CD4-positive, alpha-beta T cell (primary cell): ENCODE measurements at places on chromosomes 6 and 20. TPM values are rescaled to one million over a fixed set of nuclear protein-coding genes. Genes with fewer than 3 reads are reported as not detected.

RREB1 gene
- 60.0 TPM for total RNA-seq

DNA sequence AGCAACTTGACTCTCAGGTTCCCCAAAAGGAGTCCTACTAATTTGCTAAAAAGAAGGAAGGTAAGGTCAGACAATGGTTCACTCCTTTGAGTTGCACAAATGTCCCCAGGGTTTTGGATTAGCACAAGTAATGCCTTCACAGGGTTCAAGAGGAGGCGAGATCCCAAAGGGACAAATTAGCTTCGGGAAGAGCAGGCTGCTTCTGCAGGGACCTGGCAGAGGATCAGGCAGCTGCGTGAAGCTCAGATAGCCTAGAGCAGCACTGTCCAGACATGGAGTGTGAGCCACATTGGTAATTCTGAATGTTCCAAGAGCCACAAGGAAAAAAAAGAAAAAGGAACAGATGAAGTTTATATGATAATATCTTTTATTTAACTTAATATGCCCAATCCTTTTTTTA is 115.4 kb downstream of the CFAP61 start:
- no peak for DNase-seq

DNA sequence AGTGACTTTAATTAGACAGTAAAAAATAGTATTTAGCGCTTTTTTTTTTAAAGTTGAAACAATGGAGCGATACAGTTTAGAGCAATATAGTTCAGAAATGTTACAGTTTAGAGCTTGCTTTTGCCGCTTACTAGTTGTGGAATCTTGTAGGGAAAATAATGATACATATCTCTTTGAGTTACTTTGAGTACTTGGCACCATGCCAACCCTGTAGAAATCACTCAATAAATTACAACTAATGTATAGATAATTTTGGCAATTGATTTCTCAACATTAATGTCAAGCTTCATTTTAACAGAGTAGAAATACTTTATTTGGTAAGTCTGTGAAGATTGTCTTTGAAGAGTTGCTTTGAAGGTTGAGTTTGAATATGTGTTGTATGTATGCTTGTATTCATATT is 27.4 kb downstream of the CDC40 start:
- DNase-seq: no peak

GLP1R gene
- not detected for total RNA-seq

DNA sequence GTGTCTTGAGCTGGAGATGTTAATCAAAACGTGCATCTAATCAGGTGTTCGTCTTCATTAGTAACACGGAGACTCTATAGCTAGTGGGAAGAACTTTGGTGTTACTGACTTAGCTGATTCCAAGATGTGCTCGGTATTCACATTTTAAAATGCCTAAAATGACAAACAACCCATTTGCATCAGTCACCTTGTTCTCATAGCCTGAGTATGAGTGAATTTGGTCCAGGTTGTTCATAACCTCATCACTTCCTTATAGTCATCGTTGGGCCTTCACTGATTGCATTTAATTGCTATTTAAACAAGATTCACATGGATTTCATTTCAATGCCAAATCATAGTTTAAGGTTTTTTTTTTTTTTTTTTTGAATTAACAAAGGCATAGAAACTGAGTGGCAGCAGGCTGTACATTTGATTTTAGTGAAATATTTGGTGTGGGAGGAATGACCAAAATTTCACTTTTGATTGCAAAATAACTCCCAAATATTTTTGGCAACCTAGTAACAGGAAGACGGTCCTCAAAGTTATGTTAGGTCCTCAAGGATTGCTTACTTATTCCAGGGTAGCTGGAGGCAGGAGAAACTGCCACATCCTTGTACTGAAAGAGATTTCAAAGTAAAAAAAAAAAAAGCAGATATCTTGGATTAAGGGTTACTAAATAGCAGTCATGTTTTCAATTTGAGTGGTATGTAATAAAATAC is 104.7 kb downstream of the JARID2 start:
- no peak for DNase-seq

GRCh38 chr6:5112066-5112799 is 27.1 kb downstream of the PPP1R3G start:
- no peak for DNase-seq

- no peak for DNase-seq
Observed at GRCh38 chr6:46128476-46128875, 1.3 kb upstream of the ENPP4 start.

PRND gene
- not detected for total RNA-seq

GRCh38 chr20:6768228-6769140 is 998 bp downstream of the BMP2 start:
- no peak for DNase-seq

- no peak for DNase-seq
Observed at GRCh38 chr6:125050663-125051318, 88.6 kb downstream of the RNF217 start.

DNA sequence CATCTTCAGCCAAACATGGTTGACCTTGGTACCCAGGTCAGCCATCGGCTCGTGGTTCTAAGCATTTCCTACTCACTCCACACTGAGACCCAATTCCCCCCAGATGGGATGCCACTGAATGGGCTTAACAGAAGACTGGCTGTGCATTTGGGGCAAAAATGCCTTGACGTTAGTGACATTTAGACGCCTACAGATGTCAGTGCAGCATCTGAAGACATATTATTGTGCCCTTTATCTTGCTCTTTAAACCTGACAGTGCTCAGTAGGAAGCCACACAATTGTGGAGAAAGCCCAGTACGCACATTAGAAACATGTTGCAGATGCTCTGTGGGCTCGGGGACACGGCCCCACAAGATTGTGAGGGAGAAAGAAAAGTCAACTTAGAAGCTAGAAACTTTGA is 414.7 kb downstream of the PTPRT start:
- no peak for DNase-seq

DNA sequence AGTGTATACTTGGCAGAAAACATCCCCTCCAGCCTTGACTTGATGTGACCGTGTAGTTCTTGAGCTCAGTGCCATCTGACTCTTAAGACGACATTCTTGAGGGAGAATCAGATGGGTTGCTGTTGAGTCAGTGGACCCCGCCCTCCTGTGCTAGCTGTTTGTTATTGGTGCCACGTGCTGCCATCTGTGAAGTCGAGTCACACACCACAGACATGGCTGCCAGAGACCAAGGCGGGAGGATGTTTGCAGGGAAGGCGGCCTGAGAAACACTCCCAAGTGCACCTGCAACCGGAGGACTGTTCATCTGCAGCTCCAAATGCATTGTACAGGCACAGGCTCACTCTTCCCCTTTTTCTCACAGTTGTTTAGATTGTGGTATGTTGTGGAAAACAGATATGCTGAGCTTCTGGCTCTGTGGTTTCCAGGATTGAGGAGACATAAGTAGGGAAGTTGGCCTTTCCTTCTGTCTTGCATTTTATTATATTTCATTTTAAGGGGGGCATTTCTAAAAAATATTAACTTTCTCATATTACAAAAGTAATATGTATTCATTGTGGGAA is 345.3 kb upstream of the ZFP64 start:
- no peak for DNase-seq

SPATS1 gene
- total RNA-seq: not detected

DNA sequence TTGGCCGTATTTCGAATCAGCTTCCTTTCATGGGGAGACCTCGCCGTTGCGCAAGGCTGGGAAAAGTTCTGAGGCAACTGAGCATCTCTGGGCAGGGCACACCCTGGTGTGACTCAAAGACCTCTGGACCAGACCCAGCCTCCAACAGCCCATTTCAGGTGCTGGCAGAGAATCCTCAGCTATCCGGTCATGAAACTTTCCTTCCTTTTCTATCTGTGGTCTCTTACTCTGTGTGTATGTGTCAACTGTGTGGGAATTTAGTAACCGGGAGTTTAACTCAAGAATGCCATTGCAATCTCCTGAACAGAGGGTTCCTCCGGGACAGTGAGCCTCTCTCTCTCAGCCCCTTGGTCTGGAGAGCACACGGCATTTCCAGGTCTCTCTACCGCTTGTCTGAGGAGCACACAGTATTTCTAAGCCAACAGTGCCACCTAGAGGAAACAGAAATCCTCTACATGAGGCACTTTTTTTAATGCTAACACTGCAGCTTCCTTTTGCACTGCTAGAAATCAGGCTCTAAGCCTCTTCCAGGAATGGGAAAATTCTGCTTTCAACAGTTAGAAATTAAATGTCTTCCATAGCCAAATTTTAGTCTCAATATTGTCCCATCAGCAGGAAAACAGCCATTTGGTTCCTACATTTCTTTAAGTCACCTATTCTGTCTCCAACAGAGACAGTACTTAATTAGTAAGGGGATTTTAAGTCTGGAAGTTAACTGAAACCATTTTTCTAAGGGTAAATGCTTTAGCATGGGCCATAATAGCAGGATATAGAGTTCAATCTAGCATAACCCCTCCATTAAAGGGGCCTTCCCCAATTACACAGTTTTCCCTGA is 32.7 kb downstream of the PLN start:
- DNase-seq: no peak
